Ecto neural progenitor cell (in vitro differentiated cells): ENCODE measurements at places on chromosomes 16 and 17.
A peak's percentile ranks its signal among the peaks of the same experiment; 100 is the strongest.

DNA sequence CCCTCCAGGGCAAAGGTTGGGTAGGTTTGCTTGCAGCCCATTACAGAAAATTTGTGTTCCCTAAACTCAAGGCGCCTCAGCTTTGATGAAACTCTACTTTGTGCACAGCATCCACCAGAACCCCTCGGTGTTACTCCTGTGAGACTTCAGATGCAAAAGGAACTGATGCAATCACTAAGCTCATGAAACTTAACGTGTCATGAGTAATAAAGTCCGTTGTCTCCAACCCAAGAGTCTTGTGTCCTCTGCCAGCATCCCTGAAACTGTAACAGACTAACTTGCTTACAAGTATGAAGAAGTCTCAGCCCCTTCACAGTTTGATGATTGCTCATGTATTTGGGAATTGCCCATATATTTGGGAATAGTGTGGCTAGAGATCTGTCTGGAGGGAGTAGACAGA is 74.8 kb upstream of the MARCHF10 start:
- no peak for DNase-seq

DNA sequence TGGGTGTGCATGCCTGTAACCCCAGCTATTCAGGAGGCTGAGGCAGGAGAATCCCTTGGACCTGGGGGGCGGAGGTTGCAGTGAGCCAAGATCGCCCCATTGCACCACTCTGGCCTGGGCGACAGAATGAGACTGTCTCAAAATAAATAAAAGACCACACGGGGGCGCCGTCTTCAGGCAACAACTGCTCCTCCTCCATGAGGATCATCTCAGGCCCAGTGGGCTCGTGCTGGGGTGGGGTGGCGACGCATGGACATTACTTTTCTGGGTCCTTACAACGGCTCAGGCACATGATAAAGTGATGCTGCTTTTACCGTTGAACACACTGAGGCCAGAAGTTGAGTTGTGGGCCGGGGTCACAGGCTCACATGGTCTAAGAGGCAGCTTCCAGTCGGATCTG is 56.2 kb downstream of the PRMT7 start:
- peak; percentile 82 for DNase-seq

DNA sequence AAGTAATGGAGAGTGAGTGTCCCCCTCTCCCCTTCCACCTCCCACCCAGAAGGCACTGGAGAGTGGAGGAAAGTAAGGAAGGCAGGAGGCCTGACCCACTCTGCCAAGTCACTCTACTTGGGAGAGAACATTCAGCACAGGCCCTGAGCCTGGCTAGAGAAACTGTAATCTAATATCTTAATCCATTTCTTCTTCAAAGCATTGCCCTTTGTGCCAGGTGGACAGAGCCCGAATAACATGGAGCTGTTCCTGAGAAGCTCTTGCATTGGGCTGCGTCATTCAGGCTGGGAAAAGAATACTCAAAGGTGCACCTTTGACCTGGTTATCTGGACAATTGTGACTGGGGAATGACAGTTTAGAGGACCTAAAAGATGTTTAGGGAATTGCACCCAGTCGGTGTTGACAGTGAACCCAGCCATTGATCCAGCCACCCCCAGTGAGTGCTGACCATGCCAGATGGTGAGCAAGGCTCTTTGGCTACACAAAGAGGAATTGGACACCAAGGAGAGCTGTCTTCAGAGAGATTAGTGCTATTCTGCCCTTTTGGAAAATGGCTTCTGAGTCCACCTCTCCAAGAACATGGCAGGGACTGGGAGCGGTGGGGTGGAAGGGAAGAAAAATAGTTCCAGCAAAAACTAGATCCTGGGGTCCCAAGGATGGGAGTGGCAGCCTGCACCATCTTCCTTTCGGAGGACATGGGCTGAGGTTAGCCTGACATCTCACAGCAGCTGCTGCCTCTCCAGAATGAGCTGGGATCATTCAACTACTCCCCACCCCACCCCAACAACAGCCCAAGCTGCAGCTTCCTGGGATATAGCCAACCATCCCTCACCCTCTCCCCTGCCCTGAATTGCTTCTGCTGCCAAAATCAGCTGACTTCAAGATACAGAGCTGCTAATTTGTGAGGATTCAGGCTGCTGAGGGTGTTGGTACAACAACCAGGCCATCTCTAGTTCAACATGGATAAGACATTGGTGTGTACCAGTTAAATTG is 11.6 kb upstream of the NOG start:
- no peak for DNase-seq

DNA sequence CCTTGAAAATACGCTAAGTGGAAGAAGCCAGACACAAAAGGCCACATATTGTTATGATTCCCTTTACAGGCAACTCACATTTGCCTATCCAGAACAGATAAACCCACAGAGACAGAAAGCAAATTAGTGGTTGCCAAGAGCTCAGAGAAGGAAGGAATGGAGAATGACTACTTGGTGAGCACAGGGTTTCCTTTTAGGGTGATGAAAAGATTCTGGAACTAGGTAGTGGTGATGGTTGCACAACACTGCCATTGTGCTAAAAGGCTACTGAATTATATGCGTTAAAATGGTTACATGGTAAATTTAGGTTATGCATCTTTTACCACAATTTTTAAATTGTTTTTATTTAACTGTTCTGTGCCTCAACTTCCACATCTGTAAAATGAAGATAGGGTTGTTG is 4.4 kb downstream of the COPRS start:
- no peak for DNase-seq

DNA sequence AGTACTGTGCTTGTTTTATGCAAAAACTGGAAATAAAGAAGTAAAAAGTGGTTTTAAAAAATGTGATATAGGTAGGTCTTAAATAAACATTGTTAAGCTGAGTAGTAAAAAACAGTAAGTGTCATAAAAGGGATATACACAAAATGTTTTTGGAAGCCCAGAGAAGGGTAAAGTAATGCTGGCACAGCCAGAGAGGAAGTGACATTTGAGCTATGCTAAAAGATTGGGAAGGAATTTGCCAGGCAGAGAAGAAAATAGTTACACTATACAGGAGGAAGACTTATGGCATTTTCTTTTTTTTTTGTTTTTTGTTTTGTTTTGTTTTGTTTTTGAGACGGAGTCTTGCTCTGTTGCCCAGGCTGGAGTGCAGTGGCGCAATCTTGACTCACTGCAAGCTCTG is 40.8 kb upstream of the TAOK1 start:
- DNase-seq, result no peak

- no peak for DNase-seq
Measured at GRCh38 chr16:85078226-85078625, 34.0 kb downstream of the CIBAR2 start.

DNA sequence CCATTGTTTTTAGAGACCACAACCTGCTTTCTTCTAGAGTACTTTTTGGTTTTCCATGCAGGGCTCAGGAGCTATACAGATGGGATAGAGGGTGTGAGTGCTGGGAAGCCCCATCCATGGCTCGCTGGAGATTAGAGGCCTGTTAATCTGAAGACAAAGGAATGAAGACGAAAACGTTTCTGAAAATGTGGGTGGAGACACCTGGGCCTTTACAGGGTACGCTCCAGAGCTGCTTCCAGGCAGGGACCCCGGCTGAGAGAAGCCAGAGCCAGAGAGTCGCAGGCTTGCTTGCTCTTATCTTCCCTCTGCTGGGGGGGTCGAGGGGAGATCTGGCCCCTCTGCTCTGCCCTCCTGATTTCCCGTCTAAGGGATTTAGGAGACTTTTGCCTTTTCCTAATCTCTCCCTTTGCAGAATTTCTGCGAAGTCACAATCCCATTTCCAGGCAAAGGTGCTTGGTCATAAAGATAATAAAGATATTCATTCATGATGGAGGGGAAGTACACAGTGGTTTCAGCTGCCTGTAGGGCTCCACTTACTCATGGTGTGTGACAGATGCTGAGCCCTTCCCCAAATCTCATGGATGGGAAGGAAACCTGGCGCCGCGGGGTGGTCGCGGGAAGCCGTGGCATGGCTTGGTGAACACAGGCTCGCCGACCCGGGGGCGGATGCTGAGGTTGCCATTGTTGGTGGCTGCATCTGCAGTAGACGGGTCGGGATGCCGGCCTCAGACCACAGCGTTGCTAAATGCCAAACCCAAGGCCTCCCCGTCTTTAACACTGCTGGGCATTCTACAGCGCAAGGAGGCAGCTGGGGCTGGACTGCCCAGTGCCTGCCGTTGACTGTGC is 4.8 kb upstream of the SOCS3 start:
- no peak for DNase-seq

DNA sequence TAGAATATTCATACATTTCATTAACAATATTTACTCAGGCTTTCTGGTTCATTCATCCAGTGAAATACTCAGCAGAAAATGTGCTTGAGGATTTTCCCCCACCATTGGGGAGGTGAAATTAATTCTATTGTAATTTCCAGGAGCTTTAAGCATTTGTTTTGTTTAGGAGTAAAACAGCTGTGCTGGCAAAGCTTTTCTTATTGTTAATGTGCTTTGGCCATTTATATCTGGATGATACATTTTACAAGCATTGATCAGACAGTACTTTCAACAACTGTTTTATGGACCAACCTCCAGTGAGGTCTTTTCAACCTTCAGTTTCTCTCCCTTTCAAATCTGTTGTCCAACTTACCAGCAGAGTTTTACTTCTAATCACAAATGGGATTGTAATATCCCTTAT is 672.4 kb downstream of the CDH11 start:
- no peak for DNase-seq

DNA sequence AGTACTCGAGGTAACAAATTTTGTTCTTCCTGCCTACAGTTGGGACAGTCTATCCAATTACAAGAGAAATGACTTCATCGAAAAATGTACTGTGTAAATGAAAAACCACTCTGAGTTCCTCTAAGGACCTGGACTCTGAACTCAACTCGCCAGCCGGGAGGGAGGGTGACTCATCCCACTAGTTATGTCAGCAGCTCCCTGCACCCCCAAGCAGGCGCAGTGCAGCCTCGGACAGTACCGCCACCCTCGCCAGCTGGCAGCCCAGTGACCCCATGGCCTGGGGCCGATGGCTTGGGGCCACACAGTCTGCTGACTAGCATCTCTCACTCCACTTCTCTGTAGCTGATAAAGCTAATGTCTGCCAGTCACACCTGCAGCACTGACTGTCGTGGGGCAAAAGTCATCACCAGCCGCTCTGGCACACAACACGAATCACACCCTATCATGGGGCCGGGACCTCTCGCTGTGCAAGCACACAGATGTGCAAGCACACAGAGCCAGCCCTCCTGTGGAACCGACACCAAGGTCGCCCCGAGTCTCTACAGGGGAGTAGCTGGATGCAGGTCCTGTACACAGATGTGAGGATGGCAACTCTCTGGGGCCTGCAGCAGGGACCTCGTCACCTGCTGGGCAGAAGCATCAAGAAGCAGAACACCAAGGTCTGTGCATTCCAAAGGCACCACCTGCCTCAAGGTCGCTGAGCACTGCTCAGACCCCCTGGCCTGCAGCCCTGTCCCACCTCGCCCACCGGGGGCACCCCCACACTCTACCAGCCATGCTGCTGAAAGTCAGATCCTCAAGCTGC is 5.7 kb downstream of the CSNK1D start:
- DNase-seq, result no peak

DNA sequence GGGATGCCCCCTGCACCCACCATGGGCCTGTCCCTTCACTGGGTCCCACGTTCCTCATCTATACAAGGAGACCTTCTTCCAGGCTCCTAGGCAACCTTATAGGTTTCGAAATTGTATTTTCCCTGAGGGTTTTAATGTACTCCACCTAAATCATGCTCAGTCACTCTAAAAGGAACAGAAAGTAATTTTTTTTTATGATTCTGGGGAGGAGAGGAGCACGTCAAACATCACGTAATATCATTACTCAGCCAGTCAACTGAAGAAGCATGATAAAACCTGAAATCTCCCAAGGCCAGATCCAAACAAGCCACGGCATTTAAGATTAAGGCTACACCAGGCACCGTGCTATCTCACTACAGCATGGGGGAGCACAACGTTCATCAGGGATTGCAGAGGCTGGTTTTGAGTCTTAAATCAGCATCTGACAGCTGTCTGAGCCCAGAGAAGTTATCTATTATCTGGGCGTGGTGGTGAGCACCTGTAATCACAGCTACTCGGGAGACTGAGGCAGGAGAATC is 3.9 kb upstream of the TMEM114 start:
- no peak for DNase-seq

- no peak for DNase-seq
Measured at GRCh38 chr16:10013364-10013763, 168.9 kb downstream of the GRIN2A start.

DNA sequence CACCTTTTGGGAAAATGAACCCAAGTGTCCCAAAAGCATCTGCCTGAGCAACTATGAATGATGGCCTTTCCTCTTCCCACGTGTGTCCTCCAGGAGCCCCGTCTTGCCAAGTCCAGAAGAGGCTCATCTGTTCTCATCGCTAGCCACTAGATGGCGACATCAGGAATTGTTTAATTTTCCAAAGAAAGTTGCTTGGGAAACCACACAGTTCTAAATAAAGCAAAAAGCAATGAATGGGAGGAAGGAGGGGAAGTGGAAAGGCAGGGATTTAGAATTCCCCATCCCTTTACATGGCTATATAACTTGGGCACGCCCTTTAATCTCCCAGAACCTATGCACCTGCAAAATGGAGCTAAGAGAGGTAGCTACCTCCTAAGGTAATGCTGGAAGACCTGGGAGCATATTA is 9.0 kb upstream of the CDH5 start:
- DNase-seq, result peak; percentile 66

GRCh38 chr17:28907709-28908475 is 5.0 kb upstream of the DHRS13 start:
- no peak for DNase-seq

GRCh38 chr17:31564883-31565301 is 173.4 kb downstream of the RAB11FIP4 start:
- no peak for DNase-seq

GRCh38 chr17:13462146-13462545 is 139.6 kb downstream of the HS3ST3A1 start:
- DNase-seq, result no peak

GRCh38 chr16:4233431-4233830 is 8.4 kb downstream of the SRL start:
- no peak for DNase-seq

- peak; percentile 94 for DNase-seq
Measured at GRCh38 chr17:48593840-48594537, 410 bp upstream of the HOXB5 start.

DNA sequence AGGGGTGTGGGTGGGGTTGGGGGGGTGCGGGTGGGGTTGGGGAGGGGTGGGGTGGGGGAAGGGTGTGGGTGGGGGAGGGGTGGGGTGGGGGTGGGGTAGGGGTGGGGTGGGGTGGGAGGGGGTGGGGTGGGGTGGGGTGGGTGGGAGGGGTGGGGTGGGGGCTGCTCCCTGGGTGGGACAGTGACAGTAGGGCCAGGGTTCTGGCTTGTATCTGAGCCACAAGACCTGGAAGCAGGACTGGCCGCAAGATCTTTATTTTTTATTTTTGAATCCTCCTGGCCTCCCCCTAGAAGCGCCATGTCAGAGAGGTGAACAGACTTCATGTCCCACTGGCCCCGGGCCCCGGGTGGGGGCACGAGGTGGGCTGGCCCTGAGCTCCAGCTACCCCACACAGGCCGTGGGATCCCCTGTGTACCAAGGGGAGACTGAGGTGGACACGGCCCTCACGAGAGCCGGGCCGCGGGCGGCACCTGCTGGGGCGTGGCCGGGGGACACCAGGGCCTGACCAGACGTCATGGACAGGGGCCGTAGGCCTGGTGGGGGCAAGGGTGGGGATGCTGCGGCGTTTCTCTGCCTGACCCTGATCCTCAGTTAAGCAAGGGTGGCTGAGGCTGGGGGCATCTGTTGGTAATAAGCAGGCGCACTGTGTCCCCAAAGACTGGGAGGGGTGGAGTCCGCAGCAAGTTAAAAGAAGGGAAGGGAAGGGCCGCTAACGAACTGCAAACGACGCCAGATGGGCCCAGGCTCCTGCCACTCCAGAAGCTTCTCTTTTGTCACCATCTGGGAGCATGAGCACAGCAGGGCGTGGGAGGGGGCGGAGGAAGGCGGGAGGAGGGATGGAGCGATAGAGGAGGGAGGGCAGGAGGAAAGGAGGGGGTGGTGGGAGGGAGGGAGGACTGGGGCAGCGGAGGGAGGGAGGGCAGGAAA is 22.3 kb upstream of the PABPN1L start:
- no peak for DNase-seq
